Stimulated activated CD8-positive, alpha-beta memory T cell treated with anti-CD3 and anti-CD28 coated beads, Interleukin-7, amount 100 ng/mL, for 1 hour (primary cell): ENCODE measurements at places on chromosomes 4 and X.

DNA sequence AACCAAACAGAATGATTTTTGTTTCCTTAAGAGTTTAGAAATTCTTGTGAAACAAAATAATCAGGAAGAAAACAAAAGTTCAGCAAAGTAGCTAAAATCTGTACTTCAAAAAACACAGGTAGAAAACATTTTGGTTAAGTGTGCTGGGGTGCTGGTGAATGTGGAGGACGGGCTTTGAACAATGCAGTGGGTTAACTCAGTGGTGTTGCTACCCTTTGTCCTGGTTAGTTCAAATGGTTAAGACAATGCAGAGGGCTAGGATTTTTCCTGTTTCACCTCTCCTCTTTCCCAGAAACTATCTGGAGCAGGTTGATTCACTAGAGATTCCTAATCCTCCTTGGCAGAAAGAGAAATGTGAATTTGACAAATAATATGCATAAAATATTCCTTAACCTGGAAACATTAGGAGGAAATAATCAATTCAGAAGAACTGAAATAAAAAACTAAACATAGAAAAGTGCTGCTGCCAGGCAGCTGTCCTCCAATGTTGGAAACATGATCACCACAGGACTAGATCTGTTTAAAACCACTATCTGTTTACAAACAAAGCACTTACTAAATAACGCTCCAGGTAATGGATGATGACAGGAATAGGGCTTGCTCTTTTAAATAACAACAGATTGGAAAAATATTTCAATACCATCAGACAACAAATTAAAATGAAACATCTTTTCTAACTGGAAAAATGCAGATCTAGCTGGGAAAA is 148.9 kb downstream of the MAML3 start:
- no peak for DNase-seq

- no peak for DNase-seq
Measured at GRCh38 chr4:180314972-180315371, 1928.2 kb upstream of the TENM3 start.

DNA sequence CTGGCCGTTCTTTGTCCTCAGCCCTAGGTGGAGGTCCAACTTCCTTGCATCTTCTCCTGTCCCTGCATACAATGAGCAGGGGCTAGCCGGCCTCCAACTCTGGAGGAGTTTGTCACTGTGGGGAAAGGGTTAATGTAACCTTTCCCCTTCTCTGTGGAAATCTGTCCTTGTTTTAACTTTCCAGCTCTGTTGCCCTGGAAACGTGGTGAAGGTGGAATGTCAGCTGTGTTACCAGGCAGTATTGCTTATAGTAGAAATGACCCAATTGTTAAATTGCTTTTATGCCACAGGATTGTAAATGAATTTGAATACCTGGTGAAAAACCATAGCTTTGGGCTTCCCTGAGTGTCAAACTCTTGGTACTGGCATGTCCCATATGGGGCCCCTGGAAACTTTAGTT is 131.6 kb upstream of the SCML1 start:
- DNase-seq: no peak

DNA sequence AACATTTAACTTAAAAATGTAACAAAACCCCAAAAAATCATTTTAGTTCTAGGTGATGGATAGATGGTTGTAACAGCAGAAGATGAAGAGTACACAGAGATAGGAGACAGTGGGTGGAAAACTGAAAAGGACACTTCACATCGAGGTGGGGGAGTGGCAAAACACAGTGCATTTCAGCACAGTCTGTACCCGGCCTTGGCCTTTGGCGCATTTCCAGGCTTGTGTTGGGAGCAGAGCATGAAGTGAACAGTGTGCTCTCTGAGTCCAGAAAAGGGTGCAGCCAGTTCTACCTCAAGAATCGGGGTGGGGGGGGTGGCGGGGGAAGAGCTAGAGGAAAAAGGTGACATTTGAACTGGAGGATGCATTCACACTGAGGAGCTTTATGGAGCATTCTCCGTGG is 4.3 kb downstream of the TSPYL2 start:
- DNase-seq: no peak

DNA sequence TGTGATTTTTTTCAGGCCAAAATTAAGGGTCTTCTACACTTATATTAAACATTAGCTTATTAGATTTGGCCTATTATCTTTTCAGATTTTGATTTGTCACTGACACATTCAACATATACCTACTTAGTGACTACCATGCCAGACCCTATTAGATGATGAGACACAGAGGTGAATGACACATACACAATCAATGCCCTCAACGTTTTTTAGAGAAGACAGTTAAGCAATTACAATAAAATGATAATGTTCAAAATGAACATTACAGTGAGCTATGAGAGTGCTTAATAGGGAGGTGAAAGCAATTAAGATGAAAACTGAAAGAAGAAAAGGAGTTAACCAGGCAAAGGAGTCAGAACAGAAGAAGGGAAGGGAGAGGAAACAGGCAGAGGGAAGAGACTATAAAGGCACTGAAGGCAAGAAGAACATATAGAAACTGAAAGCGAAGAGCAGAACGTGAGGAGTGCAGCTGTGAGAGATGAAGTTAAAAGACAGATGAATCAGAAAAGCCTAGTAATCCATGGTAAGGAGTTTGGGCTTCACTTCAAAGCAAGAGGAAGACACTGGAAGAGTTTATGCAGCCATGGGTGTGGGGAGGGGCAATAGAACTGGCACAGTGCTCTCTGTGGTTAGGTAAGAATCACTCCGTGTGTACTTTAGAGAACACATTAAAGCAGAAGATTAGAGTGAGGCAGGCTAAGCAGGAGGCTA is 119.0 kb downstream of the REELD1 start:
- DNase-seq: no peak

DNA sequence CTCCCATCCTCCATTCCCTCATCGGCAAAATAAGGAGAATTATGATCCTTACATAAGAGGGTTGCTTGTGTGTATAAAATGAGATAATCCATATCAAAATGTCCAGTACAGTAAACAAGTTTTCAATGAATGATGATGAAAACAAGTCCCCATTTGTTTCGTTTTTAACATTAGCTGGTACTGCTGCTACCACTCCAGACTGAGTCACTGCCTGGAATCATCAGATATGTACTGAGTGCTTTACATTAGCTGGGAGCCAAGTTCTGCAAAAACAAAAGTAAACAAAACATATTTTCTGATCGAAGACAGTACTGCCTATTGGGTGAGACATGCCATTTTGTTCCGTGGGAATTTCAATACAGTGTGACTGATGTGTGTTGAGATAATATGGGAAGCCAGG is 123.2 kb upstream of the IGFBP7 start:
- DNase-seq: no peak
